ENCODE measurements at places on chromosomes 5 and 9.

GRCh38 chr9:128643519-128644300 is 12.9 kb downstream of the DYNC2I2 start:
- H3K27ac ChIP-seq, result no peak overlapping the region
- H3K36me3 ChIP-seq, result peaks cover 5% of the 10 kb centered on the region
- no peak overlapping the region for H3K4me3 ChIP-seq
- no peaks in the 10 kb centered on the region for H3K4me1 ChIP-seq

DNA sequence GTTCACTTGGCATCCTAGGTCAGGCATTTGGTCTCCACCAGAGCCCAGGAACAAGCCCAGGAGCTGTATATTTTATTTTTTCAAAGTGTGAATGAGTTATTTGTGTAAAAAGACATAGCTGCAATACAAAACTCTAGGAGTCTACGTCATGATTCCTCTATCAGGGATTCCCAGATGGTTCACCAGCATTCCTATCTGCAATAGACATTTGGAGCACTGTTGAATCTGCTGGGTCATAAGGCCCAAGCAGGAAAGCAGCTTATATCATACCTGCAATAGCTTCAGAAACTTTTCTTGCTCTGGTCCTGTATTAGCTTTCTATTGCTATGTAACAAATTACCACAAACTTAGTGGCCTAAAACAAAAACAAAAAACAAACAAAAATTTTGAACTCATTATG is 16.7 kb upstream of the DELE1 start:
- H3K36me3 ChIP-seq, result no peaks in the 10 kb centered on the region
- H3K4me3 ChIP-seq, result no peak overlapping the region
- H3K4me1 ChIP-seq, result no peaks in the 10 kb centered on the region
- H3K27ac ChIP-seq, result no peak overlapping the region
- no peaks in the 10 kb centered on the region for H3K27me3 ChIP-seq

GRCh38 chr5:77133061-77133758 is 46.1 kb upstream of the ZBED3 start:
- H3K27me3 ChIP-seq, result no peaks in the 10 kb centered on the region
- no peak overlapping the region for H3K27ac ChIP-seq
- H3K4me1 ChIP-seq, result peaks cover 3% of the 10 kb centered on the region
- no peaks in the 10 kb centered on the region for H3K36me3 ChIP-seq
- no peak overlapping the region for H3K4me3 ChIP-seq

GRCh38 chr9:5336688-5337087 is 3.0 kb downstream of the RLN1 start:
- H3K4me1 ChIP-seq, result no peaks in the 10 kb centered on the region
- no peak for DNase-seq
- no peak overlapping the region for H3K27ac ChIP-seq
- H3K27me3 ChIP-seq, result no peaks in the 10 kb centered on the region

Data from heart left ventricle (tissue), 16 donors.